ENCODE measurements at places on chromosomes 12 and 14.

DNA sequence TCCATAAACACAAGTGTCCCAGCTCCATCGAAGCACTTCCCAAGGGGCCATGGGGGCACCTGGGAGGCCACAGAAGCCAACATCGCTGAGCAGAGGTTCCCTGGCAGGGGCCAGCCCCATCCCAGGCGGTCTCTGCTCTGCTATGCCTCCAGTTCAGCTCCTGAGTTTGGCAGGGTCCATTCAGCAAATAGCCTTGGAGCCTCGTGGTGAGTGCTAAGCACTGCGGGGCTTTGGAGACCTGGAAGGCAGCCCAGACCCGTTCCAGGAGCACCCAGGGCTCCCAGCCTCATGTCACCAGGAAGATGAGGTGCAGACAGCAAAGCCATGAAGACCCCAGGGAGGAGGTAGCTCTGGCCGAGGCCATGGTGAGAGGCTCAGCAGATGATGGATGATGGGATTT lies 109.5 kb downstream of the LGMN start:
- DNase-seq: no peak

DNA sequence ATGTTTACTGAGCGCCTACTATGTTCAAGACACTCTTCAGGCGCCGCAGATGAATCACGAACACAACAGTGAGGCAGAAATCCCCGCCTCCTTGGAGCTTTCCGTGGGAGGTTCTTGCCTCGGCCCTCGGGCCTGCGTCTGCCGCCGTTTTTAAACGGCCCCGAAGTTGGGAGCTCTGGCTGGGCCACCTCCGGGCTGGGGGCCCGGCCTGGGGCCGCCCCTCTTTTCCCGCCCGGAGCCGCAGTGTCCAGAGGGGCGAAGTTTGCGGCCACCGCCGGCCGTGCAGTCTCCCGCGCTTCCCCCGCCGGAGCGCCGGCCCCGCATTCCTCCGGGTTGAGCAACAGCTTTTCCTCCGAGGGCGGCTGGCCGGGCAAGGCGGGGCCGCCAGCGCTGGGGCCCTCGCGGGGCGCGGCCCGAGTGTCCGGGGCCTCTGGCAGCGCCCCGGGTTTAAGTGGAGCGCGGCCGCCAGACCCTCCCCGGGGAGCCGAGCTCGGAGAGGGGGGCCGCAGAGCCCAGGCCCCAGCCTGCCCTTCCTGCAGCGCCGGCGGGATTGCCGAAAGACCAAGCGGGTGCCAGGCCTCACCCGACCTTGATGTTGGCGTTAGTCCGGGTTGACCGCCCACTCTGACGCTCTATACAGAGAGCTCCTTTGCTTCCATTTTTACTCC lies 18.7 kb upstream of the CTDSP2 start:
- peak; percentile 25 for DNase-seq

DNA sequence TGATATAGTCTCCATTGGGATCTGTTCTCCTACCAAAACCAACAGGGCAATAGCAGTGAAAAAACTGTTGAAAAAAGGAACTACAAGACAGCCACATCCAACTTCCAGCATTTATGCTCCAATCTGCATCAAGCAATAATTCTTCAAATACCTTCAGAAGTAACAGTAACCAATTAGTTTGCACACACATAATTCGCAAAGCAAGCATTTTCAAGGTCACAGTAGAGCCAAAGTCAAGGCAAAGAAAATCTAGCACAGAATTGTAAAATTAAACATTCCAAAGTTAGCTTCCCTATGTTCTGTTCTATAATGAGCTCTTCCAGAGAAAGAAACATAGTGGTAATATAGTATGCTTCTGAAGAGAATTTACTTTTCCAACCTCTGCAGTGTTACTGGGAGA lies 11.0 kb upstream of the MTERF2 start:
- DNase-seq: no peak

GRCh38 chr12:21715386-21715785 lies 57.7 kb upstream of the LDHB start:
- DNase-seq: no peak
